Astrocyte of the spinal cord (primary cell): ENCODE measurements at places on chromosomes 4 and X.

DNA sequence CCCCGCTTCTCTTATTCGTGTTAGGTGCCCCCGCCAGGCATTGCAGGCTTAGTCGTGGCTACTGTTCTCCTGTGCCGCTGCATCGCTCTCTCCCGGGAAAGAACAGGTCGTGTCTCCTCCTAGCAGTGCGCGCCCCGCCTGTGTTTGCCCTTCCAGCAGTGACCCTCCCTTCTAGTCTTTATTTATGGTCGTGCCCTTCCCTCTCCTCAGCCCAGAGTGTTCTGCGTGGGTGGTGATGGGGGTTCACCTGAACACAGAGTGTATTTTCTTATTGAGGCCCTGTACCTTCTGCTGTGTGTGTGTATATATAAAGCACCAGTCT lies 15.2 kb downstream of the USP11 start:
- DNase-seq, result no peak

GRCh38 chr4:127759228-127759820 lies 22.8 kb upstream of the HSPA4L start:
- DNase-seq, result no peak

- DNase-seq, result peak; percentile 95
These were observed 55.0 kb upstream of the PAK3 start for GRCh38 chrX:111041018-111041462.

DNA sequence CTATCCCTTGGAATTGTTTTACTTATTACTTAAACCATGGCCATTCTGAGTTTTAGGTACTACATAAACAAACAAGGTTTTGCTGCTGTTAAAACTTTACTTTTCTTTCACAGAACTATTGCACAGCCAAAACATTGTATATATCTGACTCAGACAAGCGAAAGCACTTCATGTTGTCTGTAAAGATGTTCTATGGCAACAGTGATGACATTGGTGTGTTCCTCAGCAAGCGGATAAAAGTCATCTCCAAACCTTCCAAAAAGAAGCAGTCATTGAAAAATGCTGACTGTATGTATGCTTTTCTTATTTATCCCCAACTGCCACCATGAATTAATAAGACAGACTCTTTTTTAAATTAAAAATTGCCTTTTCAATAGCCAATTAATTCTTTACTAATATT lies 69.8 kb downstream of the CCKAR start:
- DNase-seq, result peak; percentile 68

GRCh38 chr4:5043579-5043978 lies 7.7 kb upstream of the STK32B start:
- DNase-seq, result no peak

DNA sequence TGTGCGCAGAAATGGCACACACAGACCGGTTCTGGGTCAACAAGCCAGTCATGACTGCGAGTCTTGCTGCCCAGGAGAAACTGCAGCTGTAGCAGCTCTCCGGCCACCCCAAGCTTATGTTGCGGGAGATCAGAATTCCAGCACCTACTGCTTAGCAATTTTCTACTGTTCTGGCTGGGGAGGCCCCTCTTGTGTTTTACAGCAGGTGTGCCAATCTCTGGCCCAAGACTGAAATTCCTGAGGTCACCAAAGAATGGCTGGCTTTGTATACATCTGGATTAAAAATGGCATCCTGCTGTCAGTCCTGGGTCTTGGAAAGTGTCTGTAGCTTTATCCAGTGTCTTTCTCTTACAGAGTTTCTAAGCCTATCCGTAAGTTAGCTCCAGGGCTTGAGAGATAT lies 68.9 kb upstream of the TRAM1L1 start:
- no peak for DNase-seq

- DNase-seq, result peak; percentile 25
These were observed 65.4 kb downstream of the SOX3 start for GRCh38 chrX:140439476-140439875.

GRCh38 chr4:107212565-107212964 lies 176.5 kb upstream of the DKK2 start:
- no peak for DNase-seq

- no peak for DNase-seq
These were observed 75.7 kb downstream of the GAB1 start for GRCh38 chr4:143412420-143412758.

DNA sequence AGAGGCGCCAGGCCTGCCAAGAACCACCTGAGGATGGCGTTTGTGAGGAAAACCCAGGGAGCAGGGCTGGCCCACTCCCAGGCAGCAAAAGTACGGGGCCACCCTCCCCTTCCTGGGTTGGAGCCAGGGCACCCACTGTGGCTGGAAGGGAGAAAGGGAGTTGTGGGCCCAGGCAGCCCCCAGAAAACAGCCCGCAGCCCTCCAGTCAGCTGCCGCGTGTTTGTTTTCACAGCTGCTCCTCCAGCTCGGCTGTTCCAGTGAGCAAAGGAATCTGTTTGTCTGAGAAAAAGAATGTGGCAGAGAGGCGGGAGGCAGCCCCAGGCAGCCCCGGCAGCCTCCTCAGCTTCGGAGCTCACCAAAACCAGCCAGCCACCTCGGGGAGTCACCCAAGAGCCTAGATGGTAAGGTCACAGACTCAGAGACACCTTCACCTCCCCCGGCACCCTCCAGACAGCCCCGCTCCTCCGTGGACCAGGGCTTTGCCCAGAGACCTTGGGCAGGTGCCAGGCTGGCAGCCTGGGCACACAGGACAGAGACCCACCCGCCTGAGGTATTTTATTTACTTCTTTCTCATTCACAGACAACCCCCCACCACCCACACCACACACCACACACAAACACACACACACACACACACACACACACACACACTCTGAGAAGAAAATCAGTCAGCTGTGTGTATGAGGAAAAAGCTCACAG lies 338.1 kb downstream of the BCOR start:
- peak; percentile 90 for DNase-seq

- no peak for DNase-seq
These were observed at the start of gene ITGB1BP2 for GRCh38 chrX:71301195-71301924. TSS of gene ITGB1BP2 (plus strand) at chrX:71301750. CDS start at chrX:71301807, 57 bp downstream.

DNA sequence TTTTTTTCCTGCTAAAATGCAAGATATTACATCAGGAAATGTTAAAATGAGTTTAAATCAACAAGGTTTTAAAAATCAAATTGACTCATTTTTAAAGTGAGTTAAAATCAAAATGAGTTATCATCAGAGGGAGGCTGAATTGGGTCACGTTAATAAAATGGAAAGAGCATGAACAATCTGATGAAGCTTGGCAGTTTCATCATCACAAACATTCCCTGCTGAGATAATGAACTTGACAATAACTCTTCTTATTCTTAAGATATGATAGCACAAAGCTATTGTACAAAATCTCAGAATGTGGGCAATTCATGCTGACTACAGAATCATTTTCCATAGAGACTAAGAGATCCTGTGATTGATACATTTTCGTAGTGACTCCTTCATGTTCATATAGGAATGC lies 1086.7 kb downstream of the STIM2 start:
- no peak for DNase-seq

DNA sequence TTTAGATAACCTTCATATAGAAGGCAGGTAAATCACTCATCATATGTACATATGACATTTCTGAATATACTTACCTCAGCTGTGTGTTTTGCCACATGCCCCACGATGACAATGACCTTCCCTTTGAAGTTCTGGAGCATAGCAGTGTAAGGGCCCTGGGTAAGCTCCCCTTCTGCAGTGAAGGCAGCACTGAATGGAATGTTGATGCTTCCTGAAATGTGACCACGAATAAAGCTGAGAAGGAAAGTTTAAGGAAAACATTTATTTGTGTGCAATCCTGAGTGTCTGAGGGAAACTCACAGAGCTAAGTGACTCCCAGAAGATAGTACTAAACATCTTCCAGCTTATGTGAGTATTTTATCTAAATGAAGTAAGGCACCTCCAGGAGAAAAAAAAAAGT lies 200.1 kb downstream of the NPNT start:
- DNase-seq, result peak; percentile 33

GRCh38 chrX:104565791-104566680 lies at the start of gene IL1RAPL2:
TSS of gene IL1RAPL2 (plus strand) at chrX:104566199.
- DNase-seq, result peak; percentile 10

- DNase-seq, result peak; percentile 47
These were observed 28.6 kb downstream of the ANAPC10 start for GRCh38 chr4:145069361-145069760.

- DNase-seq, result no peak
These were observed 818.4 kb downstream of the ADGRL3 start for GRCh38 chr4:62018537-62018936.

DNA sequence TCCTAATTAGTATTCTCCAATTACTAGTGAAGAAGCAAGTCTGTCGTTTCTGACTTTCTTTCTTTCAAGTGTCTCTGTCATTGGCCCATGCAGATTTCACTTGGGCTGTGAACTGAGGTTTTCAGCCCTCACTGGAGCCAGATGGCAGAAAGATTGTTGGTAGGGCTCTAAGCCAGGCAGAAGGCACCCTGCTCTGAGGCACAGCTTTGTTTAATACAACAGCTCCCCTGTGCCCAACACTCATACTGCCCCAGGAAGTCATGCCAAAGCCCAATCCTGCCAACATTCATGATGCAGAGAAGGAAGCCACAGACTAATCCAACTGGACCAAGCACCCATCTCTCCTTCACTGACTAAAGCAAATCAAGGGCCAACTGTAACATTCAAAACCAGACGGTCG lies 117.1 kb upstream of the FRG1 start:
- DNase-seq, result no peak

DNA sequence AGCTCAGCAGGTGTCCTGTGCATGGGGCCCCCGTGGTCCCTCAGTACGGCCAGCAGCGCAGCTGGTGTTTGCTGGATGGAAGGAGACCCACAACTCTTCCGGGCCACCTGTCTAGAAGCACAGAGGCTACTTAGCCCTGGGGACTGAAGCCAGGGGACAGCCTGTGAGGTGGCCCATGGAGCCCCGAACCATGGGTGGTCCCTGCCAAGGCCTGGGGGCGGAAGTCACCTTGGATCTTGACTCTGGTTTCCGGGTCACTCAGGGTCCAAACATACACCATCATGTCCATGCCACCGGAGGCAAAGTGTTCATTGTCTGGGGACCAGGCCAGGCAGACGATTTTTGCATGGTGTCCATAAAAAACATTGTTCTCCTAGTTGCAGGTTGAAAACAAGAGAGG lies 39.5 kb downstream of the WDR1 start:
- DNase-seq, result no peak

DNA sequence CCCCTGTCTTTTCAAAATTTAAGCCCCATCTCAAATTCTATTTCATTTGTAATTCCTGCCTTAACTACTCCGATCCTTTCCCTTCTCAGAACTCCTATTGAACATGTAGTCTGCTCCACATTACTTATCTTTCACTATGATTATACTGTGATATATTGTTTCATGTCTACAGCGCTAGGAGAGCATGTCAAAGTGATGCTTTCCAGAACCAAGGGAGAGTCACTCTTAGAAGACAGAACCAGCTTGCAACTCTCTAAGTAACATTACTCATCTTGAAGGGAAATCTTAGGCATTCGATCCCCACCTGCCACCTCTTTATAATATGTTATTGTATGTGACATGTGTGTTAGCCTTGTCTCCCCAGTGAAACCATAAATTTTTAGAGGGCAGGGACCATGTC lies 10.5 kb downstream of the EXOC1L start:
- no peak for DNase-seq

DNA sequence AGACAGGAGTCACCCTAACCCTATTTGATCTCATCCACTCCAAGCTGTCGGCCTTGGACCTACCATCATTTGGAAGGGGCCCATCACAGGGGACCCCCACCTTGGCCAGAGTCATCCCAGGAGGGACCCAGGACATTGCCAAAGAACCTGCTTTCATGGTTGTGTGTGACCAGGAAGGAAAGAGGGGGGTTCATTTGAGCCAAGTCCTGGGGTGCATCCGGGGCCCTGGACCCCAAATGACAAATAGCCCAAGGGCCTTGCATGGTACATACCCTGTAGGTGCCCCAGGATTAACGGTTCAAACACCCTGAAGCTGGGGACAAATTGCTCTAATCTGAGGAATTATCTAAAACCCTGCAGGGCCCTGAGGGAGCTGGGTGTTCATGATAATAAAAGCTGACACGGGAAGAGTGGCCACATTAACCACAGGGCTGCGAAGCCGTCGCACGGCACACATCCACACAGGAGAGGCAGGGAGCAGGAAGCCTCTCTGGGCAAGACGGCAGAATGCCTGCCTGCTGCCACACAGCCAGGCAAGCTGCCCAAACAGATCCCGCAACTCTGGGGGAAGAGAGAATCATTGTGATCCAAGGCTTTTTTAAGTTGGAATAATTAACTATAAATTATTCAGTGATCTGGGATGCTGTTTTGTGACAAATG lies 28.2 kb upstream of the PPP2R2C start:
- no peak for DNase-seq

GRCh38 chr4:123517176-123517575 lies 120.6 kb downstream of the SPRY1 start:
- DNase-seq, result no peak

DNA sequence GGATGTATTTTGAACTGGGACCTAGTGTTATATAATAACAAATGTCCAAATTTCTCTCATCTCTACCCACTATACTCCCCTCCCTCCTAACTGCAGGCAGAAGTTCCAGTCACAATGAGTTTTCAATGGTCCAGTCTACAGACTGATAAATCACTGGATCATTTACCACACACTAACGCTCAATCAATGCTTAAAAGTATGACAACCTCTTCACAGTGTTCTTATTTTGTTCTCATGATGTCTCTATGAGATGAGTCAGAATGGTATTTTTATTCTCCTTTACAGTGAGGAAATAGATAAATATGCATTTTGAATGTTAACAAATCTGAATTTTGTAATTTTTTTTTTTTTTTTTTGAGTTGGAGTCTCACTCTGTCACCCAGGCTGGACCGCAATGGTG lies 83.7 kb upstream of the ETNPPL start:
- no peak for DNase-seq

- DNase-seq, result peak; percentile 8
These were observed 204.6 kb downstream of the PDGFRA start for GRCh38 chr4:54433686-54434085.

DNA sequence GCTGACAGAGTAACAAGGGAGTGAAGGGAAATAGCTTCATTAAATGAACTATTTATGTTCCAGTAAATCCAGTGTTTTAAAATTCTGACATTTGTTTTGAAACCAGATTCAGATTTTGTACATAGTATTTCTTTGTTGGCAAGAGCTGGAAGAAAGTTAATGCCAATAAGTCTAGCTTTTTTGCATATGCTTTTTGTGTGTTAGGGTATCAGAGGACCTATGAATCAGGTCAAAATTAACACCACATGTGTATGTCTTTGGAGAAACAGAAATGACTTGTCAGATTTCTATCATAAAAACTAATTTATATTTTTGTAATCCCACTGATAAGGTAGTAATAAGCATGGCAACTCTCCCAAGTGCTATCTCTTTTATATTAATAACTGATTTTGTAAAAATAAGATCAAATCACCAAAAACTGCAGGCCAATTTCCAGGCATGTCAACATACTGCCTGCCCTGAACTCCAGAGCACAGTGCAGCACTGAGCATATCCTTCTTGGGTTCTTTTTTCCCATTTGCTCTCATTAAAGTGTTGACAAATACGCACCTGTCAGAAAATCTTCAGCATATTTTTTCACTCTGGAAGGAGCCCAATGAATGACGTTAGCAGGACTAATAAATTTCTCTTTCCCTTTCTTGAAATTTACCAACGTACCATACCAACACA lies 65.5 kb downstream of the SH3RF1 start:
- DNase-seq, result no peak

GRCh38 chr4:5020341-5020740 lies 1.1 kb upstream of the CYTL1 start:
- DNase-seq, result no peak
